ENCODE measurements at places on chromosomes 7 and 10.

DNA sequence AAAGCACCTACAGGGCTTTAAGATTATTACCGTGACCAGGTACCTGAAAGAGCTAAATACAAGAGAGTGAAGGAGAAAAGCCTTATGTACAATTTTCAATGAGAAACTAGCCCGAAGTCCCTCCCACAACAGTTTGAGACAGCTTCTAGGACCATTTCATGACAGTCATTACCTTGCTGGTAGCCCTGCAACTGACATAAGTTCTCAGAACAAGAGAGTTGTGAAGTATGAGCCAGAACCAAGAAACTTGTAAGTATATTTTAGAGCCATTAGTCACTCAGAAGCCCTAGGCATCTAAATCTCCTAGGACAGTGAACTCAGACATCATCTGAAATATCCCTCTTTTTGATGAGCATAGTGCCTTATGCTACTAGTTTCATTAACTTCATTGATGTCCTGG, 792.1 kb downstream of the GRM8 start:
- no peak for DNase-seq

GRCh38 chr7:84157171-84157570, 37.4 kb downstream of the SEMA3A start:
- no peak for DNase-seq

- peak; percentile 68 for DNase-seq
Observed at GRCh38 chr7:88243345-88243909, 23.6 kb upstream of the SRI start.

GRCh38 chr7:53214463-53214862, 179.0 kb downstream of the POM121L12 start:
- no peak for DNase-seq

GRCh38 chr10:29181936-29182335, 106.9 kb upstream of the LYZL1 start:
- DNase-seq, result no peak

- DNase-seq, result no peak
Observed at GRCh38 chr7:48035967-48036478, 680 bp downstream of the C7orf57 start.

GRCh38 chr10:11170993-11171851, 153.6 kb downstream of the CELF2 start:
- no peak for DNase-seq

- DNase-seq, result no peak
Observed at GRCh38 chr10:127918572-127918971, 11.7 kb downstream of the PTPRE start.

- no peak for DNase-seq
Observed at GRCh38 chr10:12350925-12351324, 1.6 kb downstream of the CAMK1D start.

GRCh38 chr7:105600720-105601550, 19.6 kb upstream of the EFCAB10 start:
- no peak for DNase-seq

GRCh38 chr10:49074836-49075682, 40.3 kb downstream of the VSTM4 start:
- no peak for DNase-seq

DNA sequence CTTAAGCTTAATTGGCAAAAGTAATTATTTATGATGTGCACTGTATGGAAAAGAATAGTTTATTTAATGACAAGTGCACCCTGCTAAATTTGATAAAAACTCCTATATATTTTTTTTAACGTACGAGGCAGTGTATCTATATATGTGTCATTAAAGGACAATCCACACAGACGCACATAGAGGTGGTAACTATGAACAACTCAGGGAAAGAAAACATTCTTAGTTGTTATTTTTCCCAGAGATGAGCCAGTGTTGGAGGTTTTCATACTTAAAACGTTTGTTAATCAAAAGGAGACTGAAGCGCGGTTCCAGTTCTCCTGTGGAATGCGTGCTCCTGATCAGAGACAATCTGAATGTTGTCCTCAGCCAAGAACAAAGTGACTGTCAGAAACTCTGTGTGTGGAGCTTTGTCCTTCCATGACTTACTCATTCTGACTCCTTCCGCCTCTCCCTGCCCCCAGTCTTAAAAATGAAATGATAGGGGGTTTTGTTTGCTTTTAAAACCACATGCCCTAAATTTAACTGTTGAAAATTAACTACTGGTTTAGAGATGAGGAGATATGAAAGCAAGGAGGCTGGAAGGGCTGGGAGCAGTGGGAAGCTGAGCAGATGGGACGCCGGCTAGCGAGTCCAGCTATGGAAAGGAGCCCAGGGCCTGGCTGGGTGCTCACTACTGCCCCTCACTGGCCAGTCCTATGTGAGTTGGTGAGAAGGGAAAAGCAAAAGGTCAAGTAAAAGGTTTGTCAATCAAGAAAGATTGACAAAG, 99.6 kb downstream of the SVIL start:
- no peak for DNase-seq

- DNase-seq, result peak; percentile 68
Observed at GRCh38 chr10:95295031-95295755, 4.4 kb upstream of the PDLIM1 start.

GRCh38 chr10:69449841-69450240, 1.4 kb upstream of the TSPAN15 start:
- DNase-seq, result peak; percentile 6

- no peak for DNase-seq
Observed at GRCh38 chr10:9858816-9859215, 1158.9 kb upstream of the CELF2 start.

- no peak for DNase-seq
Observed at GRCh38 chr10:36425131-36425797, 700.1 kb upstream of the ANKRD30A start.

GRCh38 chr7:479948-480499, 39.6 kb downstream of the PDGFA start:
- DNase-seq, result no peak

- no peak for DNase-seq
Observed at GRCh38 chr10:972763-973162, 15.5 kb upstream of the GTPBP4 start.

GRCh38 chr7:90693939-90694338, 97.8 kb downstream of the CDK14 start:
- no peak for DNase-seq

- DNase-seq, result no peak
Observed at GRCh38 chr7:41492603-41493002, 210.3 kb downstream of the INHBA start.

- DNase-seq, result no peak
Observed at GRCh38 chr10:69327463-69328379, 49.4 kb downstream of the HK1 start.

DNA sequence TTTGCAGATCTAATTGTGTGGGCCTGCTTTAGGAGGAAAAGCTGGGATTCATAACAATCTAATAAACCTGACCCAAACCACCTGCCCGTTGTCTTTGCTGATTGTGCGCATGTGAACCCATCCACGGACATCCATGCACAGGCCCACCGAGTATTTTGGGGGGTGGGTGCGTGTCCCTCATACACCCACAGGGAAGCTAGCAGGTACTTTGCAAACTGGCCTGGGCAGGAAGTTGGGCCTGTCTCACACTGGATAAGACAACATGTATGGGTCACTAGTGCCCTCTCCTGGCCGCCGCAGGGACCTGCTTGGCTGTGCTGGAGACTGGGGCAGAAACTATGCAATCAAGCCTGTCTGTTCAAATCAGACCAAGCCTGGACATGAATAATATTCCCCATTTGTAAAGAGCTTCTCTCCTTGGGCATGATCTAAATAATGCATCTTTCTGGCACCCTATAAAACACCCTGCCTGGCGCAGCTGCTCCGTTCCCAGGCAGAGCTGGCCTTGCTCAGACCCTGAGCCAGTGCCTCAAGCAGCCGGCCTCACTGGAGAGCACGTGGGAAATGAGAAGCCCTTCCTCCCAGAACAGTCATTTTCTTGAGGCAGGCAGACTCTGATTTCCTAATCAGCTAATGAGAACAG, 15.8 kb downstream of the ECHDC3 start:
- DNase-seq, result peak; percentile 81

DNA sequence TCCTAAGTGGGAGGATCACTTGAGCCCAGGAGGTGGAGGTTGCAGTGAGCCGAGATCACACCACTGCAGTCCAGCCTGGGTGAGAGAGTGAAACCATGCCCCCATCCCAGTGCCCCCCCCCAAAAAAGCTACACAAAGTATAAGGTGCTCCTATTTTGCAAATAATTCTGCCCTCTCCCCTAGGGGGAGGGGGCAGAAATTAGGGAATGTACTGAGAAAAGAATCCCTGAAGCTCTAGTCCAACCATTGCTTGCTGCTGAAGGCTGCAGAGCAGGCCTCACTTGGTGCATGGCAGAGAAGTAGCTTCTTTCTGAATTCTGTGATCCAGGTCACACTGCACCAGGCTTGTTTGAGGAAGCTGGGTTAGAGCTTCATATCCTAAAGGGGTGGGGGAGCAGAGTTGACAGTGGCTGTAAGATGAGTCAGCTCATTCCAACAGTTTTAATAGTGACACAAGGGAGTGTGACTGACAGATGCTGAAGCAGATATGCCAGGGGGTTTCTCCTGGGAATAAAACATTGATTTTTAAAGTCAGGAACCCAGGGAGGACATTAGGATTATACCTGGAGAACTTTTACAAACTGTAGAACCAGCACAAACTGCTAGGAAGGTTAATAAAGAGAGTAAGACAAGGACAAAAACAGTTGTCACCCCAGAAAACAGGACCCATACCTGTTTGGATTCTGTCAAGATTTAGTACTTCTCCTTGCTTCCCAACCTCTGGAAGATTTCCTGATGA, 32.8 kb upstream of the STRIP2 start:
- no peak for DNase-seq

DNA sequence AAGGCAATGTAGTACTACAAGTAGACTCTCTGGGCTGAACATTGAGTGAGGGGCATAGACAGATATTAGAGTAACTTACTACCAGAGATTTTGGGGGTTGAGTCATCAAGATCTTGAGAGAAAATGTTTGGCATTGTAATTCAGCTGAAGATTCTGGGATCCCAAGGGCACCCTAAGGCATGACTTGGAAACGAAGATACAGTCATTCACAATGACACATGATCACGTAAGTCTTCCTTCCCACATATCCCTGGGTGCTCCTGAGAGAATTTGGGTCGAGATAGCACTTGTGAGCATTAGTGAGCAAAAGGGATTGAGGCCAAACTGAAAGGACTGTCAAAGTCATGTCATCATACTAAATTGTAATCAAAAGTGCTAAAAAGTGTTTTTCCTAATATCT, 192.5 kb upstream of the PCLO start:
- DNase-seq, result no peak

DNA sequence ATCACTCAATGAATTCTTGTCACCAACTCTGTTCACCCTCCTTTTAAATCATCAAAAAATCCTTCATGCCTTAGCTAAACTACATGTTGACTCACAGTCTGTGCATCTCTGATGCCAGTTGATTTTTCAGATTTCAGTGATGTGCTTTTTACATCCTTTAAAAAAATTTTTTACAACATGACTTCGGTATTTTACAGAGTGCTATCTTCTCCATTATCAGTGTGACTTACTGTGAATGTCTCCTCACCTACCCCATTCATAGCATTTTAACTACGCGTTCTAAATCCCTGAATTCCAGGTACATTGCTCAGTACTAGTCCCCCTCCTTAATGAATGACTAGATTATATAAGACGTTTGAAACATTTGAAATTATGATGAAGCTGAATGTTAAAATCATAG, 98.7 kb downstream of the DNAH11 start:
- DNase-seq, result no peak

- no peak for DNase-seq
Observed at GRCh38 chr10:75266945-75267344, 31.2 kb upstream of the COMTD1 start.

GRCh38 chr7:36547416-36547815, 157.8 kb downstream of the ANLN start:
- DNase-seq, result no peak
